ENCODE measurements at places on chromosomes 6 and 20.
A peak's percentile ranks its signal among the peaks of the same experiment; 100 is the strongest.

DNA sequence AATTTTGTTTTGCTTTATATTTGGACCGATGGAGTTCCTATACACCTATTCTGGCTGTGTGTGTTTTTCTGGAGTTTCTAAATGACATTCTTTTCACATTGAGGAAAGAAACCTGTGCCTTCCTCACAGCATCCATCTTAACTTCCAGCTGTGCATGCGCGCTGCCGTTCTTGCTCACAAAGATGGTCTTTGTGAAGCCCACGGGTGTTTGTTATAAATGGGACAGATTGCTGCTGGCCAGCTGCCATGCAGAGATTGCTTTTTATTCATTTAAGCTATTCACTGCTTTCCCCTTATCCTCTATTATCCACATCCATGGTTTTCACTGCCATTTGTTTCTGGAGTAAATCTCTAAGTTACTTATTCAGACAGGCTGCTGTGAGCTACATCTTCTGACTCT, 54.2 kb downstream of the SYNDIG1 start:
- no peaks in the 10 kb centered on the region for H3K4me1 ChIP-seq
- no peak overlapping the region for H3K27ac ChIP-seq
- no peak overlapping the region for H3K4me3 ChIP-seq

GRCh38 chr6:8905757-8906156, 470.4 kb upstream of the SLC35B3 start:
- H3K27ac ChIP-seq: no peak overlapping the region
- no peaks in the 10 kb centered on the region for H3K4me1 ChIP-seq
- no peak for ATAC-seq
- H3K4me3 ChIP-seq: no peak overlapping the region

DNA sequence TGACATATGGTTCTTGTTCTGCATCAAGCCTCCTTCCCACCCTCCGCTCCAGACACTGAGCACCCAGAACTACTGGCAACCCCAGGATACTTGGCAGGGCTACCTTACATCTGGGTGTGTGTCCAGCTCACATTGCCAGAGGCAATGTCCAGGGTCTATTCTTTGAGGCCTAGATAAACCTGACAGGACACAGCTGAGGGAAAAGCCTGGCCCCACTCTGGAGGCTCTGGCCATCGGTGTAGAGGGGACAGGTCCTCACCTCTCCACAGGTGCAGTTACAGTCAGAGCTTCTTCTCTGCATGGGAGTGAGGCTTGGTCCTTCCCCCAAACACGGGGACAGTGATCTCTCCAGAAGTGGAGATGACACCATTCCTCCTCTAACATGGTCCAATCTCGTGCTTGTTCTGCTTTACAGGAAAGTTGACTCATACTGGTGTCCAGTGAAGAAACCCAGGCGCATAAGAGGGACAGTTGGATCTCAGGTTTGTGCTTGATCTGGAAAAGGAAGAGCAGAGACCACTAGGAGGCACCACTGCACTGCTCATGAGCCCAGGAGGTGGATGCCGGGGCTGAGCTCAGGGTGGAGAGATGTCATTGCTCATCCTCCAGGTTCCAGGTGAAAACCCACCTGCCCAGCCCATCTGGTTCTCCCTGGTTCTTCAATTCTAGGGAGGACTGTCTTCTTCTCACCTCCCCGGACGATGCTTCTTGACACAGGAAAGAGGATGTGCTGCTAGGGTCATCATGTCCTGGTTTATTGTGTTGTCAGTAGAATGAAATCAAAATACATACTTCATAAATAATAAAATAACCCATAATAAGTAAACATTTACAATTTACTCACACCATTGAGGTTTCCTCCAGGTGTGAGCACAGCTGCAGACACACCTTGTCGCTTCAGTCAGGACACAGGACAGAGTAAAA, 14.7 kb downstream of the HLA-F start:
- no peak overlapping the region for H3K27ac ChIP-seq
- no peak overlapping the region for H3K4me3 ChIP-seq
- no peaks in the 10 kb centered on the region for H3K4me1 ChIP-seq
- no peaks in the 10 kb centered on the region for H3K36me3 ChIP-seq

- H3K27me3 ChIP-seq: no peaks in the 10 kb centered on the region
- no peak overlapping the region for H3K27ac ChIP-seq
- H3K4me1 ChIP-seq: peaks cover 10% of the 10 kb centered on the region
- peaks cover 5% of the 10 kb centered on the region for H3K36me3 ChIP-seq
Observed at GRCh38 chr6:88708197-88708744, 255.1 kb downstream of the RNGTT start.

GRCh38 chr6:23454080-23454976, 671.7 kb upstream of the NRSN1 start:
- H3K27ac ChIP-seq: no peak overlapping the region
- H3K27me3 ChIP-seq: no peaks in the 10 kb centered on the region
- no peaks in the 10 kb centered on the region for H3K4me1 ChIP-seq
- ATAC-seq: no peak
- no peak overlapping the region for H3K4me3 ChIP-seq
- no peaks in the 10 kb centered on the region for H3K36me3 ChIP-seq

GRCh38 chr6:49327571-49327970, 135.5 kb downstream of the MMUT start:
- H3K36me3 ChIP-seq: no peaks in the 10 kb centered on the region
- no peak overlapping the region for H3K4me3 ChIP-seq
- no peak for ATAC-seq
- H3K4me1 ChIP-seq: no peaks in the 10 kb centered on the region

DNA sequence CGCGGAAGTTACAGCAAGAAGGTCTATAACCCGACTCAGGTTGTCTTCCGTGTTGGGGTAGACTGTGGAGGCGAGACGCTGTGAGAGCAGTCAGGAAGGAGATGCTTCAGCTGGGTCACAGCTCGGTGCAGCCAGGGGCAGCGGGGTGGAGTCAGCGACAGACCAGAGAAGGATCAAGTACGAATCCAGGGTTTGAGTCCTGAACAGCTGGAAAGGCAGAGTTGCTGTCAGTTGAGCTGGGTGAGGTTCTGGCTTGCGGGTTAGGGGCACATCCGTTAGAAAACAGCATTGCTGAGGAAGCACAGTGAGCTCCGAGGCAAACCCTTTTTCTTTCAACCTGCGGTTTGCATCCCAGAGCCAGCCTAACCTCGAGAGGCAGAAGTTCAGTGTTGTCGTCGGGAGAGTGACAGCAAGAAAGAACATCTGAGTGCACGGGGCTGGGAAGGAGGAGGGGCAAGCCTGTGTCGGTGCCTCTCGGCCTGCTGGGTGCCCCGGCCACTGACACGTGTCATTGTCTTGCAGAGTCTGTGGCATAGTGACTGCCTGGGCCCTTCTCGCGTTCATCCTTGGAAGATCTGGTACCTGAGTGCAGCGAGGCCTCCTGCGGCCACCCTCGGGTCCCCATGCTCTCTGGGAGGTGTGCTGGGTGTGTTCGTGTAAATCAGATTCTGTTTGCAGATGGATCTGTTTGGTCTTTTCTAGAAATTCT, 20.0 kb downstream of the PNLDC1 start:
- peak overlapping the region; percentile 81 for H3K27ac ChIP-seq
- H3K4me1 ChIP-seq: peaks cover 15% of the 10 kb centered on the region
- peak overlapping the region; percentile 73 for H3K4me3 ChIP-seq
- no peaks in the 10 kb centered on the region for H3K27me3 ChIP-seq
- H3K36me3 ChIP-seq: no peaks in the 10 kb centered on the region

DNA sequence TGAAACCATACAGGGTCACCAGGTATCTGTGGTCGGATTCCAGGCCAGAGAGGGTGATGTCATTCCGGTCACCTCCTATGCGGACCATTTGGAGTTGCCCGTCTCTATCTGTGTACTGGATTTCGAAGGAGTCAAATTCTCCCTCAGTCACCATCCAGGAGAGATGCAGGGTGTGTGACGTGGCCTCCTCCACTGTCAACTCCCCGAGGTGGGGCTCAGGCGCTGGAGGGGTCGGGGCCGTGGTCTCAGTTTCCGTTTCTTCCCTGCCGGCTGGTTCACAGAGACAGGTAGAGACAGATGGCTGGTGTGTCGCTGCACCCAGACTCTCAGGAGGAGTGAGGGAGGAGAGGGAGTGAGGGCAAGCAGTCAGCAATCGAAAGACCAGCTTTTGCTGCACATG, 30.7 kb downstream of the CYP21A2 start:
- H3K36me3 ChIP-seq: no peaks in the 10 kb centered on the region
- no peak overlapping the region for H3K4me3 ChIP-seq
- H3K4me1 ChIP-seq: no peaks in the 10 kb centered on the region
- no peak overlapping the region for H3K27ac ChIP-seq

GRCh38 chr6:39948199-39948791, 14.0 kb upstream of the MOCS1 start:
- no peak for ATAC-seq
- H3K27ac ChIP-seq: no peak overlapping the region
- H3K27me3 ChIP-seq: peaks cover 6% of the 10 kb centered on the region
- H3K4me3 ChIP-seq: no peak overlapping the region

DNA sequence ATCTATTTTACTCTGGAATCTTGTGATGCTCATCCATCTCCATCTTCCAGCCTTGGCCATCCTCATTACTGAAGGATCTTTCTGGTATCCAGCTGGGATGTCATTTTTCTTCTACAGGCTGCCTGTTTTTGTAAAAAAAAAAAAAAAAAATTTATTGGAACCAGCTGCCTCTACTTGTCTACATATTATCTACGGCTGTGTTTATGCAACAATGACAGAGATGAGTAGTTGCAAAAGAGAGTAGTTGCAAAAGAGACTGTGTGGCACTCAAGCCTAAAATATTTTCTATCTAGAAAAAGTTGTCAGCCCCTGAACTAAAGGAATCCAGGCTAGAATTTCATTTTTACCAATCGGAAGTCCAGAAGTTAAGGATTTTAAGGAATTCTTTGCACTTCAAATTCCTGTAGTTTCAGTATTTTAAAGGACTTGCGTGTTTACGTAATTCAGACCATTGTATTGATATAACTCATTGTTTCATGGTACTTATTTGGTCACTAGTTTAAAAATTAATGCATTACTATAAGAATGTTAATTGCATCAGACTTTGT, 38.6 kb upstream of the PLCG1 start:
- peaks cover 92% of the 10 kb centered on the region for H3K36me3 ChIP-seq
- peaks cover 6% of the 10 kb centered on the region for H3K4me1 ChIP-seq
- H3K4me3 ChIP-seq: no peak overlapping the region
- ATAC-seq: no peak
- no peaks in the 10 kb centered on the region for H3K27me3 ChIP-seq

- H3K4me1 ChIP-seq: no peaks in the 10 kb centered on the region
- H3K27ac ChIP-seq: no peak overlapping the region
- peaks cover 7% of the 10 kb centered on the region for H3K27me3 ChIP-seq
- no peaks in the 10 kb centered on the region for H3K36me3 ChIP-seq
- no peak for ATAC-seq
Observed at GRCh38 chr6:13550656-13551055, 23.7 kb upstream of the SIRT5 start.

DNA sequence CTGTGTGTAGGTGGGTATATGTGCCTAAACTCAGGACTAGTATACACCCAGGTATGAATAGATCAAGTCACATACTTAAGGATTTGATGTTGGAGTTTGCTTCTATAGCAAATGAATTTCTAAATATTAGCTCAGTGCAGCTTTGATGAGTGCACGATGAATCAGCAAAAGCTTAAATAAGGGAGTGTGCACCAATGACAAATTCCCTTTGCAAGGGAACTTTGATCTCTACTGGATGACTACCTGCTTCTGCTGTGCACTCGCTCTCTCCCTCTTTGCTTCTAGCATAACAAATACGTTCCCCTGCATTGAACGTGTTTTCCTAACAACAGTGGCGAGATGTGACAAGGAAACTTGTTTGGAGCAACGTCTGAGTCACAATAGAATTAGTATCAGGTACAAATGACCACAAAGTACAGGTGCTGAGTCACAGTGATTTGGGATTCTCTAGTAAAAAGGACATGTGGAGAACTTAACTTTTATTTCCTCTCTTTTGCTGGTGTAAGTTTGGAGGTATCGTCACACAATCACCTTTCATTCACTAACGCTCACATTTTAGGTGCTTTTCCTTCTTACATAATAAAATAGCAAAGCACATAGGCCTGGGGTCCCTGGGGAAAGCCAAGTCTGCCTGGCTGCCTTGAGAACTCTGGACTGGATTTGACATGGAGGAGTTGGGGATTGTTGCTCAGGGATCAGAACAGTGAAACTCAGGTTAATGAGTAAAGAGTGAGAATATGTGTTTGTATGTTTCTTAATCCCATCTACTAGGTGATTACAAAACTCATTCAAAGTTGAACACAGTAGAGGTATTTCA, 49.7 kb downstream of the KLHL31 start:
- peaks cover 11% of the 10 kb centered on the region for H3K4me1 ChIP-seq
- H3K4me3 ChIP-seq: no peak overlapping the region
- H3K27ac ChIP-seq: peak overlapping the region; percentile 32
- H3K27me3 ChIP-seq: peaks cover 13% of the 10 kb centered on the region

- H3K27me3 ChIP-seq: peaks cover 16% of the 10 kb centered on the region
- no peaks in the 10 kb centered on the region for H3K36me3 ChIP-seq
- no peak overlapping the region for H3K27ac ChIP-seq
- no peak overlapping the region for H3K4me3 ChIP-seq
- H3K4me1 ChIP-seq: peaks cover 4% of the 10 kb centered on the region
Observed at GRCh38 chr6:35955970-35956369, 35.1 kb upstream of the SRPK1 start.

DNA sequence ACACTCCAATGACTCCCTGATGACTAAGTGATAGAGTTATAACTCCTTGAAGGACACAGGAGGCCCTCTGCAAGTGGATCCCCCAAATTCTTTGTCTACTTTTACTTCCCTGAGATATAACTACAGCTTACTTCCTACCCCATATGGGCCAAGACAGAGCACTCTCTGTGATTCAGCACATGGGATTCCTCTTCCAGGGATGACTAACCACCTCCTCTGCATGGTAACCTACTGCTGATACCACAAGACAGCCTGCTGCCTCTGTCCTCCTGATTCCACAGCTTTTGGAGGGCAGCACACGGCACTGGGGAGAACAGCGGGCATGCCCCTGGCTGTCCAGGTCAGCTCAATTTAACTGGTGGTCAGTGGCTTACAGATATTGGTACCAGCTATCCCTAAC, 675.7 kb upstream of the AGPAT4 start:
- no peaks in the 10 kb centered on the region for H3K4me1 ChIP-seq
- H3K4me3 ChIP-seq: no peak overlapping the region
- no peak overlapping the region for H3K27ac ChIP-seq
- no peaks in the 10 kb centered on the region for H3K27me3 ChIP-seq
- no peak for ATAC-seq

- no peak overlapping the region for H3K27ac ChIP-seq
- no peaks in the 10 kb centered on the region for H3K27me3 ChIP-seq
- no peak overlapping the region for H3K4me3 ChIP-seq
- no peaks in the 10 kb centered on the region for H3K4me1 ChIP-seq
Observed at GRCh38 chr20:9927224-9927623, 88.3 kb upstream of the PAK5 start.

DNA sequence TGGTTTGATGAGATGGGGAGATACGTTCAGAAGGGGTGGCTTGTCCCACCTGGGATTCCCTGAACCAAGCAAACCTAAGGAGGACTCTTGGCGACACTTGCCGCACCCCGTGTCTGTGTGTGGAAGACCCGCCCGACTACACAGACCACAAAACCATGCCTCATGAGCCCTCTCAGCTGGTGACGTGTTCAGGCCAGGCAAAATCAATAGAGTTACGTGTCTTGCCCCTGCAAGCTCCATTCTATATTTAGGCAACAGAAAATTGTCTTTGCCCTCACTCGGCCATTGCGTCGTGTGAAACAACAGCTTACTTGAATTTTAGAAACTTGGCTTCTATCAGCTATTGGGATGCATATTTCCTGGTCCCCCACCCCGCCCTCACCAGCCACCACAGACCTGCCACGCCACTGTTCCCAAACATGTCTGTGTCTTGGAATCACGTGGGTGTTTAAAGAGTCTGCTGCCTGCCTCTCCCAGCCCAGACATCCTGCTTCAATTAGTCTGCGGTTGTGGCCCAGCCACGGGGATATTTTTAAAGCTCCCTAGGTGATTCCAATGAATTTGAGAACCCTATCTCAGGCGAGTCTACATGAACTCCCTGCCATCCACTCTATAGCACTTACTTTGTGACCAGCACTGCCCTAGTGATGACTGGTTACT, 279.2 kb upstream of the EXOC2 start:
- no peaks in the 10 kb centered on the region for H3K4me1 ChIP-seq
- ATAC-seq: no peak
- peaks cover 7% of the 10 kb centered on the region for H3K27me3 ChIP-seq
- H3K4me3 ChIP-seq: no peak overlapping the region
- no peak overlapping the region for H3K27ac ChIP-seq
